Activated CD4-positive, CD25-positive, alpha-beta regulatory T cell (primary cell): ENCODE measurements at places on chromosomes 6 and 20.

GRCh38 chr6:108277295-108277694 is 16.5 kb upstream of the SNX3 start:
- DNase-seq = no peak

- no peak for DNase-seq
Observed at GRCh38 chr6:6690144-6690483, 101.6 kb downstream of the LY86 start.

GRCh38 chr20:44594730-44595129 is 12.4 kb downstream of the PKIG start:
- DNase-seq = no peak

DNA sequence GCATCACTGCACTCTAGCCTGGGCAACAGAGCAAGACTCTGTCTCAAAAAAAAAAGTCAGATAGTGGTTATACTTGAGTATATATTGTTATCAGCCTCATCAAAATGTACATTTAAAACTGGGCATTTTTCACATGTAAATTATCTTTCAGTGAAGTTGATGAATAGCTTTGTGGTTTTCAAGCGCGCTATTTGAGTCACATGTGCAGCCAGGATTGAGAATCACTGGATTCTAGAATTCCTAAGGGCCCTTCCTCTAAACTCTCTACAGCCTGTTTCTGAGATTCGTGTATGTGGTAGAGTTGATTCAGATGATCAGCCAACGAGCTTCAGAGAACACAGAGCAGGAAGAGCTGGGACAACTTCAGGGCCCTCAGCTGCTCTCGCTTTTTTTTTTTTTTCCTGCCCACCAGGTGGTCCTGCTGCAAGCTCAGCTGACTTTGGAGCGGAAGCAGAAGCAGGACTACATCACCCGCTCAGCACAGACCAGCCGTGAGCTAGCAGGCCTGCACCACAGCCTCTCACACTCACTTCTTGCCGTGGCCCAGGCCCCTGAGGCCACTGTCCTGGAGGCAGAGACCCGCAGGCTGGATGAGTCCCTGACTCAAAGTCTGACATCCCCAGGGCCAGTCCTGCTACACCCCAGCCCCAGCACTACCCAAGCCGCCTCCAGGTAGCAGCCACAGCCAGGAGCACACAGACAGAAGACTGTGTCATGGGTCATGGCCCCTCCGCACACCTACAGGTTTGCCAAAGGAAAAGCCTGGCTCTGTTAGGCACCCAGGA is 18.3 kb downstream of the C20orf173 start:
- DNase-seq = no peak

GRCh38 chr6:134911547-134911946 is 38.4 kb downstream of the ALDH8A1 start:
- no peak for DNase-seq

DNA sequence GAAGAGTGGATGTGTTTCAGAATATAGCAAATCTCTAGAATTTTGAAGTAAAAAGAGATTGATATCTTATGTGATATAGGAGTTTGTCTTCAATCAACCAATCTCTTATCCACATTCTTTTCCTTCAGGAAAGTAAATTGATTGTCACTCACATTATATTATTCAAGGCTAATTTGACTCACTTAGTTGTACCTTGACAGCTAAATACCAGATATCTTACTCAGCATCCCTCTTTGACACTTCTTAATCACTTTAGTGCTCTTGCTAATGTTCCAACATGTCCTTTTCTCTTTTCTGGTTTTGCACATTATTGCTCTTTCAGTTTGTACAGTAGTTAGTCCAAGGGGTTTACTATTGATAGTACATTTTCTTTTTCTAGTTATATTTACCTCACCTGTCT is 286.9 kb upstream of the PTCHD4 start:
- no peak for DNase-seq

DNA sequence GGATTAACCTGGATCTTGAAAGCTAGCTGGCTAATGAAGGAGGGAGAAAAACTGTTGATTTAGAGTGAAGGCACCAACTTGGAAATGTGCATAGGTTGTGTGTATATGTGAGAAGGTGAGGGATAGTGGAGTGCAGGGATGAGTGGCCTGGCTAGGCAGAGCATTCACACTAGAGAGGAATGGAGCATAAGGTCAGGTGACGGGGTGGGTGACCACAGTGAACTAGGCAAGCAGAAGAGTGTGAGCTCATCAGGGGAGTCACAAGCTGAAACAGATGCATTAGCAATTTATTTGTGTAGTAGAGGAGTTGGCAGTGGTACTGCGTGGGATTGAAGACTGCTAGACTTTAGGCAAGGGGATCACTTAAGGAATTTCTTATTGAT is 10.5 kb downstream of the ANKRD66 start:
- no peak for DNase-seq

GRCh38 chr6:157188213-157188612 is 135.1 kb downstream of the TMEM242 start:
- DNase-seq = no peak

- no peak for DNase-seq
Observed at GRCh38 chr20:58294497-58295455, 14.7 kb upstream of the RAB22A start.

DNA sequence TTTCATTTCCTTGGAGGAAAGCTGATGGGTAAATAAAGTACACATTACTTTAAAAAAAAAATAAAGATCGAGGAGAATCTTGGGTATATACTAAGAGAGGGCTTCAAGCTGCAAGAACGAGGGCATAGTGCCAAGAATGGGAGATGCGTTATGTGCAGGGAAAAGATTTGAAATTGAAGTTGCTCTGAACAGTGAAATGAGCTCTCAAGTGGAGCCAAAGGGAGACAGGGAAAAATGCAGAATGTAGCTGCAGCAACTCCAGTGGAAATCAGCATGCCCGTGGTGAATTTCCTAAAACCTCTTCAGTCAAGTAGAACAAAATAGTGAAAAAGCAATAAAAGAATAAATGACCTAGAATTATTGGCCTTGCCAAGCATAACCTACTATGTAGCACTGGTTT is 11.4 kb upstream of the COL9A1 start:
- no peak for DNase-seq

GRCh38 chr20:51376111-51376510 is 166.4 kb downstream of the NFATC2 start:
- DNase-seq = no peak
